ENCODE measurements at places on chromosomes 16 and 17. TPM values are rescaled to one million over a fixed set of nuclear protein-coding genes. Genes with fewer than 3 reads are reported as not detected.

Gene AGRP
- total RNA-seq = not detected

GRCh38 chr16:63702981-63703590, 1418.8 kb downstream of the CDH11 start:
- DNase-seq = no peak

- DNase-seq = no peak
Measured at GRCh38 chr17:20035501-20035900, 26.3 kb downstream of the SPECC1 start.

DNA sequence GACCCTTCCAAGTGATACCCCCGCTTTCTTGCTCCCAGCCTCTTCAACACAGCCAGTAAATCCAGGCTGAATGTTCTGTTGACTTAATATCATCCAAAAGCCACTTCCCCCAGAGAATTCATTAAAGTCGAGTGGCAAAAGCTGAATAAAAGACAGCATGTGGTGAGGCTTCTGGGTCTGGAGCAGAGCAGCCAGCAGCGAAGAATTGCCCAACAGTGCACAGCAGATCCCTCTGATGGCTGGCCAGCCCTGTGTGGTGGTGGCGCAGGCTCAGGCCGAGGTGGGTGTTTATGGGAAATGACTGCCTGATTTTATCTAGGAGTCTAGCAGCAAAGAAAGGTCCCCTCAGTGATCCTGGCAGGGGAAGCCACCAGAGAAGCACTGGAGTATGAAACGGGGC, 30.3 kb upstream of the RCVRN start:
- no peak for DNase-seq

Gene C17orf50
- not detected for total RNA-seq

DNA sequence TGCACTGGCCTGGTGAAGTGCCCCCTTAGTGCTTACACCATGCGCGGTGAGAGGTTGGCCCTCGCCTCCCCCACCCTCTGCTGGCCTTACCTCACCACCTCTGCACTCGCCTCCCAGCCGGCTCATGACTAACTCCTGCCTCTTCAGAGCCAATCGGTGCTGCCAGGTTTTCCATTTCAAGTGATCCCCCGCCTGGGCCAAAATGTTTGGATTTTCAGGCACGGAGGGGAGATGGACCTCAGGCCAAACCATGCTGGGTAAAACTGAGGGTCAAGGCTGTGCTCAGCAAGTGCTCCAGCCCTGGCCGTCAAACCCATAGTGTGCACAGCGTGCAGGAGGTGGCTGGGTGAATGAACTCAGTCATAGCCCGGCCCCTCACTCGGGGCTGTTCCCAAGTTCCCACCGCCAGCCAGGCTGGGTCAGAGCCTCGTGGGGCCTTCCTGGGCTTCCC, 175.4 kb downstream of the SEC14L1 start:
- no peak for DNase-seq

Gene HBQ1
- not detected for total RNA-seq

DNA sequence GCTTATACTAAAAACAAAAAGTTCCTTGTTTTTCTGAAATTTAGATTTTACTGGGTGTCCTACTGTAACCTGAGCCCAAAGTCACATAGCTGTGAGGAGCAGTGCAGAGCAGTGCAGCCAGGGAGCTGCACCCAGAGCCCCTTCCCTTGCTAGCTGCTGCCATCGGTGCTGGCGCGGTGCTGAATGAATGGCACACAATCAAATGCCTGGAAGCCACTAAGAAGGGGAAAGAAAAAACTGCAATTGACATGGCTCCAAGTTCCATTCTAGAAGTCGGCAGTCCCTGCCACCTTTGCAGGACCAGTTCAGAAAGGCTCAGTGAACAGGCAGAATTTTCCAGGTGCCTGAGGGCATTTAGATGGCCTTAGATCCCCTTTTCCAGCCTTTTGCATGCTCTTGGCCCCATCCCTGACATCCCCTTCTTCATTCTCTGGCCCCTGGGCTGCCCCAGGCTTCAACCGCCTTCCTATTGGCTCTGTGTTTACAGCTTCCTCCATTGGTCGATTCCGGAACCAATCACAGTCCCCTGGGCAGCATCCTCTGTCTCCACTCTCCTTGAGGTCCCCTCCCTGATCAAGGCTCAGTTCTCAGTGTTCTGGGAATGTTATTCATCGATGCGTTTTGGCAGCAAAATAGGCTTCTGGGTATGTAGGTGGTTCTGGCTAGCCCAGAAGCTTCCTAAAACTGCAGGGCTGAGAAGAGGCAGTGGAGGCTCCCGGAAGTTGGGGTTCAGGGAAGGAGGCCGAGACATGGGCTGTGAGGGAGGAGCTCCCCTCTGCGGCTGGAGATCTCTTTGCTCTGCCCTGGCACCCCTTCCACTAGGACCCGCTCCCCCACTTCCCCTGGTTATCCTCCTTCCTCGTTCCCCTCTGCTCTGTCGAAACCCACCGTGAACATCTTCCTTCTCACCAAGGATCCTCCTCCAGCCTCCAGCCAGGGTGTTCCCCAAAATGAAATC, 37.9 kb downstream of the ATP2C2 start:
- no peak for DNase-seq

Gene ABI3
- total RNA-seq = 11.0 TPM

DNA sequence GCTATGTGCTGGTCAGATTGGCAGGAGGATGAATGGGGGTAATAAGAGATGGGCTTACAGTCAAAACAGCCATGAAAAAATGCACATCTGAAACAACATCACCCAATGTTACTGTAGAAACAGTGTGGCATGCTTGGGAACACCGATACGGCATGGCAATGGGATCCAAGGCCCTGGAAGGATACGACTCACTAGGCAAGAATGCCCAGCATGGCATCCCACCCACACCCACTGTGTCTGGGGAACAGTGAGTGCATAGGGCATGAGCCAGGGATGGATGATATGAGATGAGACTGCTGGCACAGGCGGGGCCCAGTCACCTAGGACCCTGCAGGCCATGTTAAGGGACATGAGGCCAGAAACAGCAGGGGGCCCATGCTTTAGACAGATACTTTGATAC, 11.5 kb downstream of the TRIM25 start:
- DNase-seq = no peak

DNA sequence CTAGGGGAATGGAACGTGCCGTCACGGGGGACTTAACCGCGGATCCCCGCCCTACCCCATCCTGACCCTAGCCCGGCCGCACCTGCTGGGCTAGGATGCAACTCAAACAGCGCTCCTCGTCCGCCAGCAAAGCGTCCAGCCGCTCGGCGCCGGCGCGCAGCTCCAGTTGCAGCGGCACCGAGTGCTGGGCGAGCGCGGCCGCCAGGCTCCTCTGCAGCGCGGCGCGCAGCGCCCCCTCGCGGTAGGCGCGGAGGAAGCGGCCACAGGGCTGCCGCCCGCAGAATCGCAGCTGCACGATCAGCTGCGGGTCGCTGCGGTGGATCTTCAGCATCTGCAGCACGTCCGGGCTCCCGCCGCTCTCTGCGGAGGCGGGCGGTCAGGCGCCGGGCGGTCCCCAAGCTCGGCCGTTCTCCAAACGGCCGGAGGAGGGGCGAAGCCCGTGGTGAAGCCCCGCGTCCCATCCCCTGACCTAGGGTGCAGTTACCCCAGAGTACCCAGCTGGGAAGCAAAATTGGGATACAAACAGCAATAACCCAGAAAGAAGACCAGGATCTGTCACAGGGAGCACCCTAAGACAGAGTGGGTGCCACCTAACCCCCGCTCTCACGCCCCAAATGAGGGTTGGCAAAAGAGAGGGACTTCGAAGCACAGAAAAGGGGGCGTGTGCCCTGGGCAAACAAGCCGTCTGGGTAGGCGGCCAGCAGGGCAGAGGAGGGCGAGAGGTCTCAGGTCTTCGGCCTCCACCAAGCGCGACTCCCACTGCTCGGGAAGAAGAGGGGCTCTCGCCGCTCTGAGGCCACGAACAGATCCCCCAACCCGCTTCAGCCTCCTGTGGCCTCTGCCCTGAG, 4.2 kb downstream of the TRADD start:
- DNase-seq = no peak

GRCh38 chr16:84597528-84597896, 20.4 kb downstream of the COTL1 start:
- DNase-seq = no peak

Gene HS3ST3B1
- 5.9 TPM for total RNA-seq

Gene SYT17
- 13.3 TPM for total RNA-seq

- DNase-seq = no peak
Measured at GRCh38 chr17:75575728-75576127, 11.9 kb upstream of the MYO15B start.

DNA sequence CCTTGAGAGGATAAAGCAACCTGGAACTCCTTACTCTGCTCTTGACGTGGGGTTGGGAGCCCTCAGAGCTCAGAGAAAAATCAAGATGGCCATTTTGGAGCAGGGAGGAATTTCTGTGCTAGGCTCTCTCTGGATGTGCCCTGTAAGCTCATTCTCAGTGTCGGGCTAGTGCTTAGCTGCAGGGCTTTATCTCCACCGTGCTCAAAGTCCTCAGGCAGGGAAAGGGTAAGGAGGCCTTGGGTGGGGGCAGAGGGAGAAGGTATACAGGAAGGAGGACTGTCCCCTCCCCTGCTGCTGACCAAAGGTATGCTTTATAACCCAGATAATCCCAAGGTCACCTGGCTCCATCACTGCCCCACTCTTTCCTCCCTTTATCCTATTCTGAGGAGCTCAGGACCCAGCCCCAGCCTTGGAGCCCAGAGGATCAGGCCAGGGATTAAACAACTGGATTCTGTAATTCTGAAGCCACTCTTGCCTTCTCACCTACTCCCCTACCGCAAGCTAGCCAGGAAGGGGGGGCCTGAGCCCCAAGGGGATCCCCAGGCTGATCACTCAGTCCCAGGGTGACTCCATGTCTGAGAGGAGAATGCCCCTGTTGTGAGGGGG, 1.1 kb downstream of the DHRS11 start:
- no peak for DNase-seq
